ENCODE measurements at places on chromosomes 13 and 19. TPM values are rescaled to one million over a fixed set of nuclear protein-coding genes. Genes with fewer than 3 reads are reported as not detected.

The TRPC4 gene
- 10.1 TPM for polyA plus RNA-seq

The PRX gene
- 2.4 TPM for polyA plus RNA-seq

The ADPRHL1 gene
- polyA plus RNA-seq: 1.1 TPM

The FRY gene
- 40.7 TPM for polyA plus RNA-seq

The PTH2 gene
- polyA plus RNA-seq: not detected

DNA sequence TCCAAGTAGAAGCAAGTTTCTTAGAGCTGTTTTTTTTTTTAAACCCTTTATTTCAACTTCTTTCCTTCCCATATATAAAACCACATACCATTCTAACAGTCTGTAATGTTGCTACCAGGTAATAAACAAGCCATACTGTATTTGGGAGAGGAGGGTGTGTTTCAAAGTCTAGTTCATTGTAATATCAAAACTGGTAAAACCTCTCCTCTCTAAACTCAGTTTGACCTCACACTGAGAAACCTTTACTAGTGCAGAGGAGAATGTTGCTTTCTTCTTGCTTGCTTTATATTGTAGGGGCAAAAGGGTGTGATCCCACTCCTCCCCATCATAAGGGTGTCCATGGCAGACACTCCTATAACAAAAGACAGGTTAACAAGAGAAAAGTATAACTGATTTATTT is 155.1 kb downstream of the GGACT start:
- no peak for DNase-seq

DNA sequence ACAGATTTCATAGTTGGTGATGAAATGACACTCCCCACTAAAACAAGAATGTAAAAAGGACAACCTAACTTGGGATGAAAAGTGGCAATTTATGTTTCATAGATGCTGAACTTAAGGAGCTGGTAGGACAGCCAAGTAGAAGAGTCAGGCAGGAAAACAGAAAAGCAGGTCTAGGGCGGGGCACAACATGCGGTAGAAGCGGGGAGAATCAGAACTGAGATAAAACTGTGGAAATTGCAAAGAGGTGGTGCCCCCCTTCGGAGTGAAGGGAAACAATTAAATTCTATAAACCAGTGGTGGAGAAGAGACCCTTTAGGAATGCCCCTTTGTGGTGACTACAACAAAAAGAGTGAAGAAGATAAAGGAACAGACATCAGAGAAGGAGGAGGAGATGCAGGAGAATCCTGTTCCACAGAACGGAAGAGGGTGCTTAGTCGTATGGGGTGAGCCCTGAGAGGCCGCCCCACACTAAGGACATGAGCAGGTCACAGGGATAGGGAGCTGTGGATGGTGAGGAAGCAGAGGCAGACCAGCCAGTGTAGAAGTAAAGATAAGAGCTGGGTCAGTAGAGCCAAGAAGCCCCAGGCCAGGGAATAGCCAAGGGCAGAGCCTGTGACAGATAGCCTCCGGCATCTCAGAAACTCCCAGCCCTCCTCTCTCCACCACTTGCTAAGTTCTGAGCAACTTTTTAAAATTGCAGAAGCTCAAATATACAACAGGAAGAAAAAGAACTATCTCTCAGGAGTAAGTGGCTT is 100.3 kb upstream of the DOCK9 start:
- DNase-seq: no peak

DNA sequence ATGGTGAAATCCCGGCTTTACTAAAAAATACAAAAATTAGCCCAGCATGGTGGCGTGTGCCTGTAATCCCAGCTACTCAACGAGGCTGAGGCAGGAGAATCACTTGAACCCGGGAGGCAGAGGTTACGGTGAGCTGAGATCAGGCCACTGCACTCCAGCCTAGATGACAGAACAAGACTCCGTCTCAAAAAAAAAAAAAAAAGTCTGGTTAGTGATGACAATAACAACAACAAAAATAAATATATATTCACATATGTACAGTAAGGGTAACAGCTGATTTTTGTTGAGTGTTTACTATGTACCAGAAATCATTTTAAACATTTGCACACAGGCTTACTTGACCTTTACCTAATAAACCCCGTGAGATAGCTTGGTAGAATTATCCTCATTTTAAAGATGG is 23.0 kb downstream of the RRAS start:
- DNase-seq: no peak

DNA sequence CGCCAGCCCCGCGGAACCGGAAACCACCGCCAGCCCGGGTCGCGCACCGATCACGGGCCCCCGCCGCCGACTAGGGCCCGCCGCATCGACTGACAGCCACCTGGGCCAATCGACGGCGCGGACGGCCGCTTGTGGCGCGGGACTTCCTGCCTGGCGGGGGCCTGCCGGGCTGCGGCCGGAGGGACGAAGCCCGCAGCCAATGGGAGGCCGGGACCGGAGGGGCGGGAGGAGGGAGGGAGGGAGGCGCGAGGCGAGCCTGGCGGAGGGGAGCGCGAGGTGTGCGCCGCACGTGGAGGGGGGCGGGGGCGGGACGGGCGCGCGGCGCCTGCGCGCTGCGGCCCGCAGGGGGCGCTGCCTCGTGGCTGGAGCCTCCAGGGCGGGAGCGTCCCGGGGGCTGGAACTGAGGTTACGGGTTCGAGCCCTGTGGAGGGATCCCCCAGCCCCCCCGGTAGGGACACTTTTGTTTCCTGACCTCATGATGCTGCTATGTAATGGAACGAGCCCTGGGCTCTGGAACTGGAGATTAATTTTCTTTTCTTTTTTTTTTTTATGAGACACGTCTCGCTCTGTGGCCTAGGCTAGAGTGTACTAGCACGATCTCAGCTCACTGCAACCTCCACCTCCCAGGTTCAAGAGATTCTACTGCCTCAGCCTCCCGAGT is at the start of gene MLLT1:
Gene MLLT1, minus strand, starts transcription at position 45 of the 661 bp plus-strand sequence. CDS start 191 bp downstream, outside the sequence.
- DNase-seq: peak; percentile 74

DNA sequence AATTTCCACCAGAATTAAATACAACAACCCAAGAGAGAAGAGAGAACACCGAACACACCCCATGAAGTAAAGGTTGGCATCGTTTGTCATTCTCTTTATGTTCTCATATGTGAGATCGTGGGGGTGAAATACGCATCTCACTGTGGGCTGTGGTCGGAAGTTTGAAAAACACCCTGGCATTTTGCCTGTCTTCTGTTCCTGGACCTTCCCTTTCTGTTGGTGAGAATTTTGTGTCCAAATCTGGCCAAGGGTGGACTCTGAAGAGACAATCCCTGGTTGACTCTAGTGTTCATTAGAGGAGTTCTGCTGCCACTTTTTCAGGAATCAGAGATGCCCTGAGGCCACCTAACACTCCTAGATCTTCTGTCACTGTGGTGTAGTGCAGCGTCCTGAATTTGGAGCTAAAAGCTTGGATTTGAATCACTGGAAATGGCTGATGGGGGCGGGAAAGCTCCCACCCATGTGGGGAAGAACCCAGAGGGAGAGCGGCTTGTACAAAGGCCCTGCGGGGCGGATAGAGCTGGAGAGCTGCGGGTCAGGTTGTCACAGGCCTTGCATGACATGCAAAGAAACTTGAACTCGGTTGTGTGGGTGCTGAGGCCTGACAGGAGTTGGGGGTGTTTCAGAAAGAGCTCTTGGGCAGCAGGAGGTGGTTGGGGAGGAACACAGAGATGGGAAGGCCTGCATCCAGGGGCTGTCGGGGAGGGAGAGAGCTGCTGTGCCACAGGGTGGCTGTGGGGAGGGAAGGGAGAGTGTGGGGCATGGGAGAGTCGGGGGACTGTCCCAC is 11.1 kb upstream of the SPATA13 start:
- no peak for DNase-seq

- no peak for DNase-seq
Observed at GRCh38 chr13:107765724-107766401, 449.5 kb downstream of the LIG4 start.

GRCh38 chr19:14366529-14366928 is 14.7 kb upstream of the ADGRE5 start:
- no peak for DNase-seq

DNA sequence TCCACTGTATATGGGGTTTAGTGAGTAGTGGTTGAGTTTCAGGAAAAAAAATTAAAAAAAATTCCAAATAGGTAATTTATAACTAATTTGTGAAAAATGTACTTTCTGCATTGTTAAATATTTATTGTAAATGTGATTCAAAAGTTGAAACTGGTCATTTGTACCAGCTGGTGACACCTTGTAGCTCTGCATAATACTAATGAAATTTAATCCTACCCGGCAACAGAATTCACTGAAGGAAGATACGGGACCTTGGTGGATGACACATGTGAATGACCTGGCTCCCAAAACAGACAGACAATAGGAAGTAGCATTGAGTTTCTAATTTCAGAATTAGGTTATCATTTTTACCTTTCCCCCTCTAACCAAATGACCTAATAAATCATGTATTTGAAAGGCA is 73.8 kb downstream of the SLITRK6 start:
- DNase-seq: no peak

GRCh38 chr19:41927497-41928192 is 604 bp downstream of the ERFL start:
- DNase-seq: no peak

DNA sequence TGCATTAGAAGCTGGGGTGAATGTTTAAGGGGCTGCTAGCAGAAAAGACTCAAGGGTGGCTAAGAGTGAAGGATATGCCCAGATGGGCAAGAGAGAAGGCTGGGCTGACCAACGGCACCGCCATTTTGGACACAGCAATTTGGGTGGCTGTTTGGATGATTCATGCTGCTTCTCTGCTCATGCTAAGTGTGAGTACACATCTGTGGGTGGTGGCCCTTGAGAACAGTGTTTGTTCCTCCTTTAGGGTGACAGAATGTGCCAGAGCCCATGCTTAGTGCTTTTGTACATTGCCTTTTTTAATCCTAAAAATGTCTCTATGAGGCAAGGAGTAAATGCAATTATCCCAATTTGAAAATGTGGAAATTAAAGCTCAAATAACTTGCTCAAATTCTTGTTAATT is 9.8 kb downstream of the CBY2 start:
- DNase-seq: no peak

GRCh38 chr13:110869231-110869804 is 45.6 kb downstream of the ANKRD10 start:
- no peak for DNase-seq

DNA sequence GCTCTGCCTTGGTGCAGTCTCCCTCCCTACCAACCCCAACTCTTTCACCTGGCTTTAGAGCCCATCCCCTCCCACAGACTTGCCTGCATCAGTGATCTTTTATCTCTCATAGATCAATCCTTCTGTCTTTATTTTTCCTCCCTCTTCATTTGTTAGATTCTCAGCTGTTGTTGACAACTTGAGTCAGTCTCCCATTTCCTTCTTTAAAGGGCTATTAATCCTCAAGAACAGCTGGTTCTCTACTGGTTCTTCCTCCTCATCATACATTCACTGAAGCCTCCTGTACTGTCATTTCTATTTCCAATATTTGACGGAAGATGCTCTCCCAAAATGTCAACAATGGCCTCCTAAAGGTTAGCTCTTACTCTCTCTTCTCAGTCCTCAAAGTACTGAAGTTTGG is 408.2 kb downstream of the TBC1D4 start:
- no peak for DNase-seq

DNA sequence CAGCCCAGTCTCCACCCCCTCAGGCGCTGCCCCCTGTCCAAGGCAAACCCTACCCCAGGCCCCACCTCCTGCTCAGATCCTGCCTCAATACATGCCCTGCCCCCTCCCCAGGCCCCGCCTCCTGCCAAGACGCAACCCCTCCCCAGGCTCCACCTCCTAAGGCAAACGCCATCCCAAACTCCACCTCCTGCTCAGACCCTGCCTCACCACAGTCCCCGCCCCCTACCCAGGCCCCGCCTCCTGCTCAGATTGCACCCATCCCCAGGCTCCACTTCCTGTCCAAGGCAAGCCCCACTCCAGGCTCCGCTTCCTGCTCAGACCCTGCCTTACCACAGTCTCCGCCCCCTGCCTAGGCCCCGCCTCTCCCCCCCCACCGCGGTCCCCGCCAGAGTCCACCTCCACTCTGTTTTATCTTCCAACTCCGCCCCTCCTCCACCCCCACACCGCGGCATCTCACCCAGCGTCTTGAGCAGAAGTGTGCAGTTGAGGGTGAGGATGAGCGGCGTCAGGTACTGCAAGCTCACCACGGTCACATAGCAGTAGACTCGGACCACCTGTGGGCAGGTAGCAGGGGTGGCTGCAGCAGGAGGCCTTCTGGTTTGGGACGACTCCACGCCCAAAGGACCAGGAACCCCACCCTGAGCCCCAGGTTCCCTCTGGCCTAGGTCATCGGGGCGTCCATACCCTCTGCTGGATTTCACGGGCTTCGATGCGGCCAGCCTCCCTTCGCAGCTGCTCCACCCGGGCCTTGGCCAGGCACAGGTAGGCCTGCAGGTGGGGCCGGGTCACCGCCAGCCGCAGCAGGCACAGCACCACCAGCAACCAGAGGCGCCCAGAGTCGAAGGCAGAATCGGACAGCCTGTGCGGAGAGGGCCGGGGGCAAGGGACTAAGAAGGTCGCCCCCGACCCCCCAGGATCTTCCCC is 17.7 kb downstream of the TMEM161A start:
- DNase-seq: no peak

GRCh38 chr19:50328224-50328872 is 829 bp downstream of the KCNC3 start:
- no peak for DNase-seq

All from BJ (cell line).